Left ventricle myocardium inferior (tissue), 1 donor: ENCODE measurements at places on chromosomes 2 and 18.

DNA sequence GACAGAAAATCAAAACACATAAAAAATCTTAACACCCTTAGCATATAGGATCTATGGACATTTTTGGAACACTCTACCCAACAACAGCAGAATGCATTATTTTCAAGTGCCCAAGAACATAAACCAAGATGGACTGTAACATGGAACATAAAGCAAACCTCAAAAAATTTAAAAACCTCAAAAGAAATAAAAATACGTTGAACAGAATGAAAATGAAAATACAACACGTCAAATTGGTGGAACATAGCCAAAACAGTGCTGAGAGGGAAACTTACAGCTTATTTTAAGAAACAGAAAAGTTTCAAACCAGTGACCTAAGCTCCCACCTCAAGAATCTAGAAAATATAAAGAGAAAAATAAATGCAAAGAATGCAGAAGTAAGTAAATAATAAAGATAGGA is 58.3 kb upstream of the BCL2L11 start:
- H3K4me1 ChIP-seq = no peaks in the 10 kb centered on the region
- no peak for DNase-seq
- no peaks in the 10 kb centered on the region for H3K36me3 ChIP-seq

DNA sequence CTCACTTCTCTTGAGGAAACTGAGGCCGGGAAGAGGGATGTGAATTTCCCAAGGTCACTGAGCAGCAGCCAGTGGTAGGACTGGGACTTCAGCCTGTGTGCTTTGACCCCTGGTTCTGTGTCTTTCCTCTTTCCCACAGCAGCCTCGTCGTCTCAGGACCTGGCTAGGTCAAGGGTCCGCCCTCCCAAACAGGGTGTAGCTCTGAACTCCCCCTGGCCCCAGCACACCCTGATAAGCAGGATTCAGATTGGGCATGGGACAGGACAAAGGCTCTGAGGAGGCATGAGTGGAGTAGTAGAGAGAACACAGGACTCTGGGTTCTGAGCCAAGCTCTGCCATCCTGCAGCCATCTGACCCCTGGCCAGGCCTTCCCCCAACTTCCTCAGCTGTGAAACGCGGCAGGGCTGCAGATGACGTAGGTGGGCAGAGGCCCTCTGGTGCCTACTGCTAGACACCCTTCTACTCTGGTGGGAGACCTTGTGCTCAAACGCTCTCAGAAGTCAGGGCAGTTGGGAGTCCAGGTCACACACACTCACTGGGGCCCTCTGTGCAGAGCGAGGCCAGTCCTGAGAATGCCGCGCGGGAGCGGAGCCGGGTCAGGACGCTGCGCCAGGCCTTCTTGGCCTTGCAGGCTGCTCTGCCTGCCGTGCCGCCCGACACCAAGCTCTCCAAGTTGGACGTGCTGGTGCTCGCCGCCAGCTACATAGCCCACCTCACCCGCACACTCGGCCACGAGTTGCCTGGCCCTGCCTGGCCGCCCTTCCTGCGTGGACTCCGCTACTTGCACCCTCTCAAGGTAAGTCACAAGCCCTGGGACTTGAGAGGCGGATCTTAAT is 984 bp downstream of the TCF23 start:
- no peak overlapping the region for H3K27ac ChIP-seq
- H3K27me3 ChIP-seq = peaks cover 26% of the 10 kb centered on the region
- H3K4me3 ChIP-seq = no peak overlapping the region
- no peaks in the 10 kb centered on the region for H3K36me3 ChIP-seq
- no peak for DNase-seq

GRCh38 chr18:79380816-79381806 is 14.6 kb upstream of the NFATC1 start:
- H3K27ac ChIP-seq = no peak overlapping the region
- DNase-seq = peak; percentile 65
- H3K36me3 ChIP-seq = peaks cover 17% of the 10 kb centered on the region
- peaks cover 6% of the 10 kb centered on the region for H3K27me3 ChIP-seq
- H3K4me3 ChIP-seq = no peak overlapping the region
- H3K4me1 ChIP-seq = peaks cover 4% of the 10 kb centered on the region

DNA sequence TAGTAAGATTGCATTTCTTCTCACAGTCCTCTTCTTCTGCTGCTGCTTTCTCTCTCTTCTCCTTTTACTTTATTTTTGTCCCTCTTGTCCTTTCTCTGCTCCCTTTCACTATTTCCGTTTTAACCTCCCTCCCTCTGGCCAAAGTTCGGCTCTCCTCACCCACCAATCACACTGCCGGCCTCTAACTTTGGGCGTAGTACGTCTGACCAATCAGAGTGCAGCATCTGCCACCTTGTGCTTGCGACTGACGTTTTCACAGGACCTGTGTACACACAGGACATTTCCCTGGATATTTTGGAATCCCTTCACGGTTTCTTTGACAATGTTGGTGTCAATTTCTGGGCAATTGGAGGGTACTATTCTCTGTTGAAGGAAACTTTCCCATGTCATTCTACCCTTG is 22.6 kb upstream of the ICOS start:
- H3K27me3 ChIP-seq = no peaks in the 10 kb centered on the region
- no peak overlapping the region for H3K4me3 ChIP-seq
- no peak for DNase-seq

- H3K4me3 ChIP-seq = peak overlapping the region; percentile 94
- peak overlapping the region; percentile 95 for H3K27ac ChIP-seq
- peaks cover 76% of the 10 kb centered on the region for H3K4me1 ChIP-seq
- DNase-seq = no peak
Measured at GRCh38 chr2:186486651-186487647, 889 bp downstream of the ZC3H15 start.

DNA sequence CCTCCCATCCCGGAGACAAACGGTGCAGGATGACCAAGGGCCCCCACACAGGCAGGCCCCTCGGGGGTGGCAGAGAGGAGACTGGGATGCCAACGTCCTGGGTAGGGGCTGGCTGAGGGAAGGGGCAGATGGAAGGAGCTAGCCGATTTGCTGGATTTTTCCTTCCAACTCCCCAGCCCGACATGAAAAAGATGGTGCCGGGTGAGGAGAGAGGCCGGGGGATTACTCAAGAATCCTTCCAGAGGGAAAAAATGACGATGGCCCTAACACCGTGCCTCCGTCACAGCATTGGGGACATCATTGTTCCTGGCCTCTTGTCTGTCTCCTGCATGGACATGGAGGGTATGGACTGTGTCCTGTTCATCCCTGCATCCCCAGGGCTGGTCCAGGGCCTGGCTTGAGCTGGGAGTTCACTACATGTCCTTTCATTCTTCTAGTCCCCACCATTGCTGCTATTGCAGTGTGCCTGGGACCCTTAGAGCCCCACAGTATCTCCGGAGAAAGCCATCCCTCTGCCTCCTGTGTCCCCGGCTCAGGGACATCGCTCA is 217.7 kb downstream of the TNS1 start:
- H3K4me1 ChIP-seq = peaks cover 15% of the 10 kb centered on the region
- no peak overlapping the region for H3K4me3 ChIP-seq
- no peaks in the 10 kb centered on the region for H3K27me3 ChIP-seq
- H3K27ac ChIP-seq = no peak overlapping the region

DNA sequence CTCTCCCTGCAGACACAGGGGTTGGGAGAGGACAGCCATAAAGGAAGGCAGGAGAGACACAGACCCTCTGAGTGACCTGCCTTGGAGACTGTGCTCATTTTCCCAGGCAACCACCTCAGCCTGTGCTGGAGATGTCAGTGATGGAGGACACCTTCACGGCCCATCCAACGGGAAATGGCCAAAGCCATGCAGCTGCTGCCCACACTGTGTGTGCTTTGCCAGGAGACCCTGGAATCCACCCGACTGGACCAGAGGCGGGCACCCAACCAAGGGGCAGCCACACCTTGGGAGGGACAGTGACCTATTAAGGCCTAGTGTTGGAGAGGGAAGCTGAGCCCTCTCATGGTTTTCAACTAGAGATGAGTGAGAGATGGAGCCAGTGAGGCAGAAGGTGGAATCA is 192.5 kb downstream of the SMAD2 start:
- H3K27me3 ChIP-seq = peaks cover 82% of the 10 kb centered on the region
- no peak overlapping the region for H3K27ac ChIP-seq
- no peak for DNase-seq
- H3K4me3 ChIP-seq = no peak overlapping the region
- H3K36me3 ChIP-seq = no peaks in the 10 kb centered on the region

DNA sequence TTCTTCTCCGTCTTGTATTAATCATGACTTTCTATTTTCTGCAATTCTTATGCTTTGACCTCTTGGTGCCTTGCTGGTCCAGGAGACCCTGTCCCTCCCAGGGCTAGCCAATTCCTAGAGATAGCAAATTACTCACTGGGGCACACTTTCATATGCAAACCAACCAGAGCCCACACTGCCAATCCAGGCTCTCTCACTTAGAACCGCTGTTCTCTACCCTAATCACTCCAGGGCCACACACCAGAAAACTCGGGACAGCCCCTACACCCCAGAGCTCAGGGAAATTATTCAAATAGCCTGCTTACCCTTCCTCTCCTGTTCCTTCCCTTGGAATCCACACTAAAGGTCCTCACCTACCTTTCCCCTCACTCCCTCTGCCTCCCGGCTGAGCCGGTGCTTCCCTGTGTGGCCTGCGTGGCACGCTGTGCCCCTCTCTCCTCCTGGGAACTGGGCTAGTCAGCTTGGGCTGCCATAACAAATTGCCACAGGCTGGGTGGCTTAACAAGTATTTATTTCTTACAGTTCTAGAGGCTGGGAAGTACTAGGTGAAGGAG is 41.7 kb downstream of the VWA3B start:
- H3K27ac ChIP-seq = no peak overlapping the region
- H3K4me1 ChIP-seq = peaks cover 16% of the 10 kb centered on the region
- no peaks in the 10 kb centered on the region for H3K36me3 ChIP-seq
- H3K4me3 ChIP-seq = no peak overlapping the region

DNA sequence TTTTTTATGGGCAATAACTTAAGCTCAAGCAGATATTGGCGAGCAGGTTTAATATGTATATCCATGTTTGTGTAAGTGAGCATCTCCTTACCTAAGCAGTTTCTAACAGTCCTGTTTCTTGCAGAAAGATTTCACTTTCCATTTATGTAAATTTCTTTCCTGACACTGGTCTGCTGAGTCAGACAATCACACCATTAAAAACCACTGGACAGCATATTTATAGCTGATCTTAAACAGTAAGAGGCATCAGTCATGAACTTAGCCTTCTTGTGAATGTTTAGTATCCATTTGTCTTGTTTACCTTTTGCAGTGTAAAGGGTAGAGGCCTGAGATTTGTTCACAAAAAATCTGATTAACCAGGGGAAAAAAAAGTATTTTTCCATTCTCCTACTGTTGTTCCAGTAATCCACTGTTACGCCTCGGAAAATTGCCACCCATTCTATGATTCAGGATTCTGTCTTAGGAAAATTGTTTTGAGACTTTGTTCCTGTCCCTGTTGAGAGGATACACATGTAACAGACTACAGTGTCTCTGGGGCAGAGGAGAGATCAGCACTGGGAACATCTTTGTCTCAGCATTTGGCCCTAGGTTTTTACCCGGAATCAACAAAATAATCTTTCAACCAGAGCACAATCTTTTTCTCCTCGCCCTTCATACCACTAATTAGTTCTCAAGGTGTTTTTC is 521.0 kb upstream of the NRP2 start:
- H3K27me3 ChIP-seq = no peaks in the 10 kb centered on the region
- DNase-seq = no peak
- no peak overlapping the region for H3K4me3 ChIP-seq

GRCh38 chr2:159933727-159934049 is 128.7 kb downstream of the PLA2R1 start:
- H3K36me3 ChIP-seq = no peaks in the 10 kb centered on the region
- H3K4me1 ChIP-seq = peaks cover 24% of the 10 kb centered on the region
- no peaks in the 10 kb centered on the region for H3K27me3 ChIP-seq
- H3K27ac ChIP-seq = peak overlapping the region; percentile 15
- no peak for DNase-seq

DNA sequence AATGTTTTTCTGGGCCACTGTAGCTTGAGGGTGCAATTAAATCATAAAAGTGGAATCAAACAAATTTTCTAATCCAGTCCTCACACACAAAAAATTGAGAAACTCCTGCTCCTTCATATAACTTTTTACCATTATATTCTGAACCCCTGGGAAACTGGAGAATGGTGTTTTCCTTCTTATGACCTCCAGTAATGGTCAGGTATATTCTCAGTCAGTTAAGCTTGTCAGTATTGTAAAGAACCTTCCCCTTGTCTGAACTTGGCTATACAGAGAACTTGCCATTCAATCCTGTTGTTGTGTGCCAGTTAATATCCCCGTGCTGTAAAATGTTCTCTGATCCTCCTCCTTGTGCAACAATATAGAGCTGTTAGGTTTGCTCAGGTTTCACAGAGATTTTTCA is 39.5 kb downstream of the ZNF804A start:
- H3K4me1 ChIP-seq = no peaks in the 10 kb centered on the region
- H3K4me3 ChIP-seq = no peak overlapping the region
- no peaks in the 10 kb centered on the region for H3K36me3 ChIP-seq
- DNase-seq = no peak
- H3K27me3 ChIP-seq = no peaks in the 10 kb centered on the region
- no peak overlapping the region for H3K27ac ChIP-seq

DNA sequence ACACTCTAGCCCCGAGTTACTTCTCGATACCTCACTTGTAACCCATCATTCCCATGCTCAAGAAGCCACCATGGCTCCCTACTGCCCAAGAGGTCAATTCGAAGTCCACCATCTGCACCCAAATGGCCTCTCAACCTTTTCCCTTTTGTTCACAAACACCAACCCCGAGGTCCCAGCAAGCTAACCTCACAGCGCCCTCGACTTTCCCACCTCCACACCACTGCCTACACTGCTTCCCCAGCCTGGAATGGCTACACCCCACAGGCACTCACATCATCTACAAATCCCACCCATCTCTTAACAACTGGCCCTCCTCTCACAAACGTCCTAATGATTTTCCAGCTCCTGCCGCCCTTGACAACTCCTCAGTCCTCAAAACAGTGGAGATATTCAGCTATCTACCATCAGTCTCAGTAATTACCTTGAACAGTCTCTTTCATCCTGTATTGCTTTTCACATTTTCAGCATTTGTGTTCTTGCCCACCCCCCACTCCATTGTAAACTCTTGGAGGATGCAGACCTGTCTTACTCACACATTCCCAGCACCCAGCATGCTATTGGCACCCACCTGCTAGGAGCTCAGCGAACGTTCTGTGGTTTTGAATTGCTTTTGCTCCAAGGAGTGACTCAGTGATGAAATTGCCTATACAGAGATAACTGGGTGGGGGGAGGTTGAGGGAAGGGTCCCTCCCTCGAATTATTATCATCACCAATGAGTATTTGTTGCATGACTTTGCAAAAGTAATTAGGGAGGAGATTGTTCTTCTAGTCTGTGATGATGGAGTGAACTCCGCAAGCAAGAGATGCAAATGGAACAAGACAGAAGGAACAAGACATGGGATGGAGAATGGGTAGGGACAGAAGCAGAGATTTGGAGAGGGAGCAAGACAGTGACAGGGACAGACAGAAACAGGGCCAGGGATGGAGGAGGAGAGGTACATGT is 106.8 kb downstream of the CYP26B1 start:
- DNase-seq = no peak
- no peak overlapping the region for H3K4me3 ChIP-seq
- H3K36me3 ChIP-seq = no peaks in the 10 kb centered on the region
- no peaks in the 10 kb centered on the region for H3K4me1 ChIP-seq
- H3K27ac ChIP-seq = no peak overlapping the region
- peaks cover 31% of the 10 kb centered on the region for H3K27me3 ChIP-seq

- DNase-seq = no peak
- no peak overlapping the region for H3K4me3 ChIP-seq
- H3K27ac ChIP-seq = no peak overlapping the region
- H3K27me3 ChIP-seq = no peaks in the 10 kb centered on the region
- no peaks in the 10 kb centered on the region for H3K36me3 ChIP-seq
Measured at GRCh38 chr18:3610813-3611212, 160.8 kb downstream of the TGIF1 start.
